Cardiac fibroblast (primary cell): ENCODE measurements at places on chromosomes 2 and 18.

DNA sequence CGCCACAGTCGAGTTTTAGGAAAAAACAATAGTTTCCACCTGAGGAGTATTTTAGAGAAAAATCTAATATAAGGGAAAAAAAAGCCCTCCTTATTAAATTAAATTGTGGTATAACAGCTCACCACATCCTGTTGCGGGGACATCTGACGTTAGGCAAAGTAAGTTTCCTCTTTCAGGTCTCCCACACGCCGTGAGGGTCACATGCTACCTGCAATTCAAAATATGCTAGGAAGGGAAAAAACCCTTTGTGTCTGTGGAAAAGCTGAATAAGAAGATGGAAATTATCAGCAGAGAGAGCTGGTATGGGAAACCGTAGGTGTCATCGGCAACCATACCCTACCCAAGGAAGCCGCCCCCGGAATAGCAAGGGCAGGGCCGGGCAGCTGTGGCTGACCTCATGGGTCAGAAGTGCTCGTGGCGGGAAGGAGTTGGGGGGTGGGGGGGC lies 128.0 kb downstream of the NFATC1 start:
- no peak for DNase-seq

GRCh38 chr18:60870261-60871153 lies 462.7 kb upstream of the CDH20 start:
- DNase-seq = no peak

DNA sequence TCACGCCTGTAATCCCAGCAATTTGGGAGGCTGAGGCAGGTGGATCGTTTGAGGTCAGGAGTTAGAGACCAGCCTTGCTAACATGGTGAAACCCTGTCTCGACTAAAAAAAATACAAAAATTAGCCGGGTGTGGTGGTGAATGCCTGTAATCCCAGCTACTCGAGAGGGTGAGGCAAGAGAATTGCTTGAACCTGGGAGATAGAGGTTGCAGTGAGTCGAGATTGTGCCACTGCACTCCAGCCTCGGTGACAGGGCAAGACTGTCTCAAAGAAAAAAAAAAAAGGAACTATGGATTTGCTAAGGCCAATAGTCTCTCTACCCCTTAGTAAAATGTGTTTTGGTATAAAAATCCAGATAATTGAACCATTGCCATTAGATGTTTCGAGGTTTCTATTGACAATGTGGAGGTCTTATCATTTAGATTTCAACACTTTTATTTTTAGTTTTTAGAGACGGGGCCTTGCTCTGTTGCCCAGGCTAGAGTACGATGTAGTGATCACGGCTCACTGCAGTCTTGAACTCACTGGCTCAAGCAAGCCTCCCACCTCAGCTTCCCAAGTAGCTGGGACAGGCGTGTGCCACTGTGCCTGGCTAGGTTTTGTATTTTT lies 1.1 kb upstream of the TXNDC2 start:
- no peak for DNase-seq

DNA sequence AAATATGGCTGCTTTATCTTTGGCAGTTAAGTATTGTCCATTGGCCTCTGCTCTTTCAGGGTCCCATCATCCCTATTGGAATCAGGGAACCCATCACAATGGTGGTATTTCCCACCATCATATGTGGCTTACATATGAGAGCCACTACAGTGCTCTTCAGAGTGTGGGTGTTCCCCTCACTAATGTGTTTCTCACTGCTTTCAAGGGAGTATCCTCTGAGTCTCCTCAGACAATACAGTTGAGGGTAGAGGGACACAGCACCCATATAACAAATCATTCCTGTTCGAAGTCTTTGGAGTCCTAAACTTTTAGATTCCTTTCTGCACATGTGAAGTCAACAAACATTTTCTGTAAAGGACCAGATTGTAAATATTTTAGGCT lies 48.8 kb upstream of the DNAJC10 start:
- DNase-seq = no peak

DNA sequence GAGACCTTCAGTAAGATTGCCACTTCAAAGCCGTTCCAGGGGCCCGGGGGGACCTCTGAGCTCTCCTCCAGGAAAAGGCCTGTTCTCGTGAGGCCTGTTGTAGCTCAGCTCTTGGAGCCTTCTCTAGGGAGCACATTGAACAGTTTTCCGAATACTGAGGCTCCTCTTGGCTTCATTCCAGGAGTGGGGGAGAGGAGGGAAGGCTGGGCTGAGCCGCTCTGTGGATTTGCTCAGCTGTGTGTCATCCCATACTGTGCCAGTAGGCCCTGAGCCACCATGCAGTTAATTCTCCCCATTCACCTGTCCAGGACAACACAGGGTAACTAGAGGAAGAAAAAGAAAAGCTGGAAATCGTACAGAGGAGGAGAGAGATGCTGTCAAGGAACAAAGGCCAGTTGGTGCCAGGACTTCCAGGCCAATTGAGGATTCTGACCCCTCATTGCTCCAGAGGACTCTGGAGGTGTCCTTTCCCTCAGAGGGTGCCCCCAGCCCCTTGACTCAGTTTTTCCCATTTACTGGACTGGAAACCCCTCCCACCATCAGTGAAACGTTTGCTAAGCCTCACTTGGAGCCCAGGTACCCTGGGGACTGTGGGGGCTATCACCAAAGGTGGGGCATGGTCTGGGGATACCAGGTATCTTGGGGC lies 41.4 kb downstream of the HS1BP3 start:
- DNase-seq = peak; percentile 88

DNA sequence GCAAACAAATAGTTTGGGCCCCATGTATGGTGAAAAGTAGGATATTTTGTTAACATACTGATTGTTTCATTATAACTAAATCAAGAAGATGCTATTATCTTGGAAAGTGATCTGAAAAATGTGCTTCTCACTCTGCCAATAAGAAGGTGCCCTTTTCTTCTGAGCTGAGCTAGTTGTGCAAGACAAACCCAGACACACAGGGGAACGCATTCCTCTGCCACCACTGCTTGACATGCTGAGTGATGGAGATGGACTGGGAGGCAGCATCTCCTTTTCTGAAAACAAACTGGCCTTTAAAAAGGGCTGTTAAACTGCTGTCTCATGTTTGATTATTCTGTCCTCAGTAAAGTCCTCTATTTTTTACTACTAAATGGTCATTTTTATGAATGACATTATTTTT lies 1989.9 kb upstream of the CELF4 start:
- no peak for DNase-seq

DNA sequence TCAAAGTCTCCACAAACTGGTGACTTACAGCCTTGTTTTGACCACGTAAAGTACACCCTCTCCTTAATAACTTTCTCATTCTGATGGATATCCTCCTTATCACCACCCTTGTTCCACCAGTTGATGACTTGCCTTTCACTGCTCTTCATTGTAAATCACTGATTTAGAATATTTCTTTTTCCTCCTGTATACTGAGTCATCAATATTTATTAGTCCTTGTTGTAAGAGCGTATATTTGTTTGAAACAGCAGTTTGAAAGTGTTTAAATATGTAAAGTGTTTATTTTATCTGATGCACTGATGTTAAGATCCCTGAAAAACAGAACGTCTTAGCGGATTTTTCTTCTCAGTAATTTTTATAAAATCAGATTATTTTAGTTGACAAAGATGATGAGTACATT lies 34.2 kb upstream of the DYSF start:
- DNase-seq = no peak

DNA sequence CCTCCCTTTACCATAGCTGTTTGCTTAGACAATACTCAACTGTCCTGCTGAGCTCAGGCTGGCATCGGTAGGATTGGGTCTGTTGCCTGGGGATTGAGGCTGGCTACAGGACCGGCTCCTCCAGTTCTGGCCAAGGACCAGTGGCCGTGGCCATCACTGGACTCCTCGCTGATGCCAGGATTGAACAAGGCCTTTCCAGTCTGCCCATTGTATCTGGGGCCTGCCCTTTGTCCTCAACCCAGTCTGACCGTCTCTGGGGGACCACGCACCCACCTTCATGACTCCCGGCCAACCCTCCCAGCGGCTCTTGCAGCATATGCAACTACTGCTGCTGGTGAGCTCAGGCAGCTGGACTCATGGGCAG lies 28.7 kb downstream of the SH2D6 start:
- no peak for DNase-seq

GRCh38 chr2:161420406-161421074 lies 4.4 kb downstream of the TBR1 start:
- DNase-seq = no peak

DNA sequence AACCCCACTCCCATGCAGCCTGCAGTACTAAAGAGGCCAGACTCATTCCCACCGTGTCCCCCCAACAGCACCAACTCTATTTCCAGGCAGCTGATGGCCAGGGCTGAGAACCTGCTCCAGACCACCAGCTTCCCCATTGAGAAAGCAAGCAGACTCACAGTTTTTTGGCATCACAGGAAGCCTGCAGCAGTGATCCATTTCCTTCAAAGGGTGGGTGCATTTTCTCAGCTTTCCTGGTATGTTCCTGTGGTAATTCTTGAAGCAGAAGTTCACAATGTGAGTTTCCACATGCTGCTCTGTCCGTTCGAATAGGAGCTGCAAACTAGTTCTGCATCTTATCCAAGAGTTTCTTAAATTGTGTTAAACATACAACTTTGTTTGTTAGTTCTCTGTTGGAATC lies 1249.6 kb upstream of the FAM98A start:
- no peak for DNase-seq

- DNase-seq = no peak
These were observed 36.4 kb downstream of the TBC1D8 start for GRCh38 chr2:101114815-101115214.

GRCh38 chr2:61405813-61406212 lies 65.1 kb downstream of the USP34 start:
- DNase-seq = no peak

DNA sequence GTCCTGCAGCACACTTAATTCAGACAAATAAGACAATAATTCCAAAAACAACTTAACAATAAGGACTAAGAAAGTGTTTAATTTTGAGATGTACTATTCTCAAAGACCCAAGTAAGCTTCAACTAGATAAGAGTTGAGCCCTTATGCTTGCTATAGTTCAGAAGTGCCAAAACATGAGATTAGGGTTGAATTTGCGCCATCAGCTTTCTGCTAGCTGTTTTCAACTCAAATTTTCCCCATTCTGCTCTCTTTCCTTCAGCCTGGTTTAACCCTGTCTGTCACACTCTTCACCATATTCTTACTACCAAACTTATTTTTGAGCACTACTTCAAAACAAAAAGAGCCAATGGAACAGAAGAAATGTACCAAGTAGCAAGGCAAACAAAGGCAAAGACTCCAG lies 4.1 kb downstream of the NFE2L2 start:
- DNase-seq = no peak

- peak; percentile 39 for DNase-seq
These were observed 53.1 kb downstream of the PRELID3A start for GRCh38 chr18:12460874-12461273.

GRCh38 chr2:96330407-96330806 lies 5.2 kb upstream of the NCAPH start:
- peak; percentile 56 for DNase-seq

DNA sequence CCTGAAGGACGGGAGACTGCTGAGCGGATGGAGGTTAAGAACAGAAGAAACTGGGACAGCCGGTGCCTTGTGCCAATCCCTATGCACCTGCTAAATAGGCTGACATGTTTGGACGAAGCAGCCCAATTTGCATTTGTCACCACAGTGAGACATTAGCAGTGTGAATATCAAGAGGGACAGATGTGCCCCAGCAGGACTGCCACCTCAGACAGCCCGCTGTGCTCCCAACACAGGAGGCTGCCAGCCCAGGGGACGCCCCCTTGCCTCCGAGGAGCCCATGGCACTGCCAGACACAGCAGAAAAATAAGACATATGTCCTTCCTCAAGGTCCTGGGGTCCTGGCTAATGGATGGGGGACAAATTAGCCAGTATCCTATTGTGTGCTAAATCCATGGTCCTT lies 306.7 kb upstream of the POU3F3 start:
- DNase-seq = no peak

DNA sequence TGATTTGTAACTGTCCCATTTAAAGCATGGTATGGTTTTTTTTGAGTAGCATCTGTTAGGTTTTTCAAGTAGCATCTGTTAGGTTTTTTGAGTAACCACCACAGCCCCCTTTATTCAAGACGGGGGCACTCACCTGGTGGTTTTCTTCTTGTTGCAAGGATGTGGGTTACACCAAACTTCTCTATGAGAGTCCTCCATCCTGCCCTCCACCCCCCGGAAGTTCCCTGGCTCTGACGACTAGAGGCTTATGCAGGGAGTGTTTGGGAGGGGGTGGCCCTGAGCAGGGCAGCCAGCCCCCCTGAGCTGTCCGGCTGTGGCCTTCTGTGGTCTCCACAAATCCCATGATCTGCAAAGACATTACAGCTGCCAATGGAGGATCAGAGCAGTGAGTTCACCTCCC lies 39.3 kb downstream of the MTCL1 start:
- no peak for DNase-seq

DNA sequence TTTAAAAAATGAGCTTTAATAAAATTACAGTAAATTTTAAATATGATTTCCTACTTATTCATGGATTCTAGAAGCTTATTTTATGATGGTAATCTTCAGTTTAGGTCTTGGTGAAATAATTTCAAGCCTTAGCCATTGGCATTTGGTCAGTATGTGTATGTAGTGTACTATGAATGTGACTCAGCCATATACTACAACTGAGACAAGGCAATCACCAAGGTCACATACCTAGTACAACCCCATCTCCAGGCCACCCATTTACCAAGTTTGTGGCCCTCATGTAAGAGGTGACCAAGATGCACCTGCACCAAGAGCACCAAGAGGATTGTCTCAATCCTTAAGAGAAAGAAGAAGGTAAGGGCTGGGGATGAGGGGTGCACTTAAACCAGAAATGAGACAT lies 54.8 kb upstream of the FRZB start:
- no peak for DNase-seq

DNA sequence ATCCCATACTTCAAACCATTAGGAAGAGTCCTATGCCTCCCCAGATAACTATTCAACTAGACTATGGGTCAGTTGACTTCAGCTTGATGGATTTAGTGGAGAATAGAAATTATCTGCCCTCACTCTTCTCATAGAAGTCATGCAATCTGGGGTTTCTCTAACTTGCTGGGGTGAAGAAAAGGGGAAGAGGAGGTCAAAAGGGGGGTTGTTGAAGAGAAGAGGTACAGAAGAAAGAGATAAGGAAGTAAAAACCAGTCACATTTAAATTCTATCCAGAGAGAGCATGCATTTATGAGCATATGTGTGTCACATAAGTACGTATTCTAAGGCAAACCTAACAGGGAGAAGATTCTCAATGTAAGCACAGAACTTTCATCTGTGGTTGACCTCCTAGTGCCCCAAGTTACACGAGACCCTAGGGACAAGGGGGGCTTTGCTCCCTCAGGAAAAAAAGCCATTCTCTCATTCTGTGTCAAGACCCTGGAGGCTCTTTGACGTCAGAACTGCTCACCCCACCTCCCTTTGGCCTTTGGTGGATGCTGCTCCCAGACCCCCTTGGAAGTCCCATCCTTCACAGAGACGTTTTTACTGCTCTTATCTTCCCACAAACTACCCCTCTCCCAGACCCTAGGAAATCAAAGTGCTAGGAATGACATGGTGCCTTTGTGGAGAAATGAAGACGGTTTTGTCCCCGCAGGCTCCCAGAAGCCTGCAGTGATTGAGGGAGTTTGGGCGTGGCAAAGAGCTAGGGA lies 236.8 kb upstream of the TNP1 start:
- DNase-seq = no peak

- peak; percentile 81 for DNase-seq
These were observed 451.4 kb upstream of the ST6GAL2 start for GRCh38 chr2:107337209-107337898.
